ENCODE measurements at places on chromosomes 12 and 14. TPM values are rescaled to one million over a fixed set of nuclear protein-coding genes. Genes with fewer than 3 reads are reported as not detected.

Gene STAC3
- not detected for total RNA-seq

Gene MLXIP
- total RNA-seq, result 9.7 TPM

Gene HOXC6
- not detected for total RNA-seq

Gene ASCL1
- not detected for total RNA-seq

Gene UBR7
- total RNA-seq, result 15.1 TPM

Gene RTN1
- total RNA-seq, result 1.5 TPM
